ENCODE measurements at places on chromosomes 2 and 18. TPM values are rescaled to one million over a fixed set of nuclear protein-coding genes. Genes with fewer than 3 reads are reported as not detected.

DNA sequence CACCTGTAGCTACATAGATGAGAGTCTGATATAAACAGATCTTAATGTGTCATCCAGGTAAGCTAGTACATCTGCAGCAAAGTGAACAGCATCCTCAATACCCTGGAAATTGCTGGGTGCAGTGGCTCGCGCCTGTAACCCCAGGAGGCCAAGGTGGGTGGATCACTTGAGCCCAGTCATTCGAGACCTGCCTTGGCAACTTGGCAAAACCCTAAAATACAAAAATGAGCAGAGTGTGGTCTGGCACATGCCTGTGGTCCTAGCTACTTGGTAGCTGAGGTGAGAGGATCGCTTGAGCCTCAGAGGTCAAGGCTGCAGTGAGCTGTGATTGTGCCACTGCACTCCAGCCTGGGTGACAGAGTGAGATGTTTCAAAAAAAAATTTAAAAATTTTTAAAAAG lies 233.9 kb upstream of the SP5 start:
- no peak for DNase-seq

GRCh38 chr2:164755952-164756351 lies 85.7 kb downstream of the COBLL1 start:
- no peak for DNase-seq

DNA sequence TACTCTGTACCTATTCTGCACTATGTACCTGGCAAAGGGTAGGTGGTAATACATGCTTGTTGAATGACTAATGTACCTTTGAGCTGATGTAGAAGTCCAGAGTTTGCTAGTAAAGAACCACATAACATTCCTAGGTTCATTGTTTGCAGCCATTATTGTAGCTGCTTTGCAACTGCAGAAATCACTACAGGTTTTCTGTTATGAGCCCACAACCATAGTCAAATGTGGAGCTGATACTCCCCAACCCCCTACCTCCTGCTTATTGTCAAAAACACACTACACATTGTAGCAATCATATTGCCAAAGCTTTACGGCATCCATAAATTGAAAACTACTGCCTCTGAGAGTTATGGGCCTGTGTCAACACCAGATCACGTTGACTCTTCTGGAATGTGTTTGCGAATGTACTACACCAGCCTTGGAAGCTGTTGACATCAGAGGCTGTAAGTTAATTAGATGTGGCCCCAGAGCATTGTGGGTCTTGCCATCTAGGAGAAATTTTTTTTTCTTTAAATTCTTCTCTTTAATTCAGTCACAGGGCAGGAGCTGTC lies 187.0 kb downstream of the AGPS start:
- no peak for DNase-seq

DNA sequence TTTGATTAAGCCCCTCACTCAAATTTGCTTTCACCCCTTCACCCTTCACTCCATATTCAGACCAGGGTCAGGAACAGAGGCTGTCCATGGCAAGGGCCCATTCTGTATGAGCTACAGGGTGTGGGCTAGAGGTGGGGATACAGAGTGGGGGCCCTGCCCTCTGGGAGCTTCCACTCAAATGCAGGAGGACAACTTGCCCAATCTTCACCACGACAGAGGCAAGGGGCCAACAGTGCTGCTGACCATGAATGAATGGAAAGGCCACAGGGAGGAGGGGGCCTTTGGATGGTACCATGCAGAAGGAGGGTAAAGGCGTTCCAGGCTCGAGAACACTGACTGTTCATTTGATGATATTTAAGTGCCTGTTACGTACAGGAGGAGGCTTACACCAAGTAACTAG lies 22.8 kb downstream of the ADRA2B start:
- no peak for DNase-seq

DNA sequence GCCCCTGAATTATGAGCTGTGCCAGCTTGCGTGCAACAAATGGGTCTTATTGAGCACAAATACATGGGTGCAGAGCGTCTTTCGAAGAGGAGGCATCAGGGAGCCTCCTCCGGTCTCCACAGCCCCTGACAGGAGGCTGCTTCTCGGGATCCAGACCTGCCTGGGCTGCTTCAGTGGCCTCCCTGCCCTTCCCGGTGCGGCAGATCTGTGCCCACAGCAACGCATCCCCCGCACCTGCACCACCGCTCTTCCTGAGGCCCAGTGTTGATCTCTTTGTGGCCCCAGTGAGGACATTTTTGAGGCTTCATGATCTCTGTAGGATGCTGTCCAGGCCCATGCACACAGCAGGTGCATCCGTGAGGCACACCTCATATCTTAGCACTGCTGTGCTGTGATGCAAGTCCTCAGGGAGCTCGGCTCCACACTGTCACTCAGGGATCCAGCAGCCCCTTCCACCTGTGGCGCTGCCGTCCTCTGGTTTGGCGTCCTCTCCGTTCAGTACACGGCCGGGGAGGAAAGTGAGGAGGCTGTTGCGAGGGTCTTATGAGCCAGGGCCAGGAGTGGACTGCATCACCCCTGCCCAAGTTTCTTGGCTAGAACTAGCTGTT lies 17.4 kb downstream of the RTP5 start:
- DNase-seq = no peak

DNA sequence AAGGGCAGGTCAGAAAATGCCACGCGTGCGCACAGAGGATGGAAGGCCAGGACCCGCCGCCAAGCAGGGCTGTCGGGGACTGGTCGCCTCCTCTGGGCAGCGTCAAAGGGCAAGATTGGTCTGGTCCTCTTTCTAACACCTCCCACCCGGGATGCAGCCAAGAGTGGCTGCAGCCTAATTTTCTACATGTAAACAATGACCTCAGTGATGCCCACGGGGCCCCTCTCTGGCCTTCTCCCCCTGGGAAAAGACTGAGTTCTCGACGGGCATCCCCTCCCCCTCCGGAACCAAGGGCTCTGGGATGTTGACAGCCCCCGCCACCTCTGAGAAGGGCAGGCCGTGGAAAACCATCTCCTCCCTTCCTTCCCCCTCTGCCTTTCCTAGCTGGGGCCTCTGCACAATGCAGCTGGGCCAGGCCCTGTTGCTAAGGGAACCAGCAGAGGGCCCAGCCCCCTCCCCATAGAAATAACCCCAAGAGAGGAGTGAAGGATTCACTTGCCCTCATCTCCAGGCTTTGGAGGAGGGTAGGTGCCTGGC lies 80.0 kb upstream of the ZNF532 start:
- DNase-seq = no peak

GRCh38 chr2:237900891-237901831 lies 41.7 kb downstream of the RAMP1 start:
- DNase-seq = no peak

Gene ACMSD
- total RNA-seq = not detected
